BE2C (cell line): ENCODE measurements at places on chromosomes 6 and 20.

GRCh38 chr6:169936355-169936975 lies 185.0 kb downstream of the ERMARD start:
- no peak for DNase-seq

DNA sequence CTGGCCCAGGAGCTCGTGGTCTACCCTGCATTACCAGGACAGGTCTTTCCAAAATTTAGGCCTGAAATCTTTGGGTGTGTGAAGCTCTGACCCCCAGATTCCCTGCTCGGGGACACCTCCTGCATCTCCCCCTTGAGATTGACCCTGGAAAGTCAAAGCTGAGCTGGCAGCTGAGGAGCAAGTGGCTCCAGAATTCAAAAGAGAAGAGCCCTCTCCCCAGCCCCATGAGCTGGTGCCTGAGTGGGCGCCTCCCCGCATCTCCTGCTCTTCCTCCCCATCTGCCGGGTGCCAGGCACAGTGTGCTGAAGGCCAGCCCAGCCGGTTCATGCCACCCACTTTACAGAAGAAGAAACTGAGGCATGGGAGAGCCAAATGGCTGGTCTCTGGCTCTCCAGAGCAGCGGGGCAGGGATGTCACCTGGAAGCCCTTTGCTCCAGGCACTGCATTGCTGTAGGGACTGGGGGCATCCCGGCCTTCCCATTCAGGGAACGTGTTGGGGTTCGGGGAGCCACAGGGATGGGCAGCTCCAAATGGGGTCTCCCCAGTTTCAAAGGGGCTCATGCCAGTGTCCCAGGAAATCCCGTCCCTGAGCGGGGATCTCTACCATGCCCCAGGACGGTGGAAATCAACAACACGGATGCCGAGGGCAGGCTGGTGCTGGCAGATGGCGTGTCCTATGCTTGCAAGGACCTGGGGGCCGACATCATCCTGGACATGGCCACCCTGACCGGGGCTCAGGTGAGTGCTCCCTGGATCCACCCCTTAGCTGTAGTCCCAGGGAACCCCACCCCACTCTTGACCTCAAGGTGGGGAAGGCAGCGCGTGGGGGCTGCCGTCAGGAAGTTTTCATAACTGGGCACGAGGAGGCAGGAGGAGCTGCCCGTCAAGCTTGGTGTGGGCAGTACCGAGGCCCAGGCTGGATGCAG lies 20.5 kb downstream of the NPEPL1 start:
- no peak for DNase-seq

DNA sequence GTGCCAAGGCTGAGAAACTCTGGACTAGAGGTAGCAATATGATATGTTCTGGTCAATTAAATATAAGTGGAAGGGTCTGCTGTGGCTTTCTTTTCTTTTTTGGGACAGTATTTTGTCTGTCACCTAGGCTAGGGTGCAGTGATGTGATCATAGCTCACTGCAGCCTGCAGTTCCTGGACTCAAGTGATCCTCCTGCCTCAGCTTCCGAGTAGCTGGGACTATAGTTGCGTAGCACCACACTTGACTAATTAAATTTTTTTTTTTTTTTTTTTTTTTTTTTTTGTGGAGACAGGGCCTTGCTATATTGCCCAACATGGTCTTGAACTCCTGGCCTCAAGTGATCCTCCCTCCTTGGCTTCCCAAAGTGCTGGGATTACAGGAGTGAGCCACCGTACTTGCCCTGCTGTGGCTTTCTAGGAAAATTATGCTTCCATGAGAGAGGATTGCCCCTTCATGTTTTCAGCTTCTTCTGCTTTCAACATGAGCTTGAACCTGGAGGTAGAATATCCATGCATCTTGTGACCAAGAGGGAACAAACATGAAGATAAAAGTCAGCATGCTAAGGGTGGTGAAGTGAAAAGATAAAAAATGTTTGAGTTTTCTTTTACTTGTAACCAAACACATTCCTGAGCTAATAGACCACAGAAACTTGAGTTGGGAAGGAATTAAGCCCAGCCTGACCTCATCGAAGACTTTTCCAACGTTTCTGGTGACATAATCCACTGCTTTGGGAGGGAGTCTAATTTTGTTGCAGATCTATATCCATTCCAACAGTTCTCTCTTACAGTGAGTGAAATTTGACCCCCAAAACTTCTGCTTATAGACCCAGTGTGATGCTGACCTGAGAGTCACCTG lies 75.1 kb downstream of the CARMIL1 start:
- no peak for DNase-seq

GRCh38 chr20:10653599-10654249 lies 20.1 kb downstream of the JAG1 start:
- no peak for DNase-seq

- no peak for DNase-seq
These were observed 29.4 kb upstream of the KIF3B start for GRCh38 chr20:32248043-32248442.

GRCh38 chr6:16936893-16937292 lies 165.0 kb upstream of the STMND1 start:
- no peak for DNase-seq

DNA sequence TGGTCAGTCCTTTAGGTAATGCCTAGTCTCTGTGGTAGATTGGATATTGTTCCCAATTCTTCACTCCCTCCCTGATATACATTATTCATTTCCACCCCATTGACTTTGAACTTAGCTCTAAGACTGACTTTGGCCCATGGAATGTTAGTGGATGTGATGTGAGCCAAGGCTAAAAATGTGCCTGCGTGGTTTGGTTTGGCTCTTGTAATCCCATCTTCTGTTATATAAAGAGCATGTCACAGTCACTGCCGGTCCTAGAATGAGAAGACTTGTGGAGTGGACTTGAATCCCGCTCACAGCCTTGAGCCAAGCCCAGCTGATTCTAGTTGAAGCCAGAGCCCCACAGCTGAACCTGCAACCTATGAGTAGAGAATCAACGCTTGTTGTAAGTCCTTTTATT lies 23.6 kb upstream of the DNAAF9 start:
- no peak for DNase-seq

DNA sequence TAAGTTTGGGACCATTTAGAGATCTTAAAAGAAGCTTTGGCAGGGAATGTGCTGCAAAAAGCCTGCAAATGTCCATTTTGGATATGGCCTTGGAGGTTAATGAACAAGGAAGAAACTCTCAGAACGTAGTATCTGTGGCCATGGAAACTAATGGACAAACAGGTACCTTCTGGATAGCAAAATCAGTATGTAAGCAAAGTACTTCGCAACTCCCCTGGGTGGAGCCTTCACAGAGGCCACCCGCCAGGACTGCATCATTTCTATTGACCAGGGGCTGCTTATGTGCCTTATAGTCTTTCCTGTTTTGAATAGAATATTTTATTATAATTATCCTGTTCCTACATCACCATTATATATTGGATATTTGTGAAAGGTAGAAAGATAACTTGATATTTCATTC lies 510.8 kb upstream of the SYNCRIP start:
- no peak for DNase-seq

DNA sequence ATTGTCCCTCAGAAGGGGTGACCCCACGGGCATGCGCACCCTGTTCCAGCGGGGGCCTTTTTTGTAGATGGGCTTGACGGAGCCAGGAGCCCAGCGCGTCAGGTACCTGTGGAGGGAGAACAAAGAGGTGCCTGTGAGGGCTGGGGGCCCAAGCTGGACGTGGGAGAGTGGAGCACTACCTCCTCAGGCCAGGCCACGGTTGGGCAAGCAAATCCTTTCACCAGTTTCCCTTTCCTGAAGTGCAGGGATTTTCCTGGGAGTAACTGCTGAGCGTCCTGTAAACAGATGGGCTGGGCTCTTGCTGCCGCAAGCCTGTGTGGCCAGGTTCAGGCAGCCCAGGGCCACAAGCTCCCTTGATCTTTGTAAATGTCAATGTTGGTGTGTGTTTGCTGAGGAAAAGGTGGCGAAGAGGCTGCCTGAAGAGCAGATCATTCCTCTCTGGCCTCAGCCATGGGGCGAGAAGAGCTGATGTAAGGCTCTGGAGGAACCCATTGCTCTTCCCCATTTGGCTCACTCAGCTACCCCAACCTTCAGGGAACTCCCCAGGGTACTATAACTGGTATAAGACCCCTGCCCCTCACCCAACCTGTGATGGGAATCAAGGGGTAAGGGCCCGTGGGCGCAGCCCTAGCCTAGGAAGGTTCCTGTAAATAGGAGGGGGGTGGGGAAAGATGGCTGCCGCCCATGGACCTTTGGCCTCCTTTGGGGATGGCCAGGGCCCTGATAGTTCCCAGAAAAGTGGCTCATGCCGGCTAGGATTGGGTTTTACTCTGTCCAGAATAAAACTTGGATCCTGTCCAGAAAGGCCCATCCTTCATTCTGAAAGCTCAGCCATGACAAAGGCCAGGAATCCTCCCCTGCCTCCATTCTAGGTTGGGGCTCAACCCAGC lies 15.5 kb downstream of the MRPS18A start:
- DNase-seq = no peak

DNA sequence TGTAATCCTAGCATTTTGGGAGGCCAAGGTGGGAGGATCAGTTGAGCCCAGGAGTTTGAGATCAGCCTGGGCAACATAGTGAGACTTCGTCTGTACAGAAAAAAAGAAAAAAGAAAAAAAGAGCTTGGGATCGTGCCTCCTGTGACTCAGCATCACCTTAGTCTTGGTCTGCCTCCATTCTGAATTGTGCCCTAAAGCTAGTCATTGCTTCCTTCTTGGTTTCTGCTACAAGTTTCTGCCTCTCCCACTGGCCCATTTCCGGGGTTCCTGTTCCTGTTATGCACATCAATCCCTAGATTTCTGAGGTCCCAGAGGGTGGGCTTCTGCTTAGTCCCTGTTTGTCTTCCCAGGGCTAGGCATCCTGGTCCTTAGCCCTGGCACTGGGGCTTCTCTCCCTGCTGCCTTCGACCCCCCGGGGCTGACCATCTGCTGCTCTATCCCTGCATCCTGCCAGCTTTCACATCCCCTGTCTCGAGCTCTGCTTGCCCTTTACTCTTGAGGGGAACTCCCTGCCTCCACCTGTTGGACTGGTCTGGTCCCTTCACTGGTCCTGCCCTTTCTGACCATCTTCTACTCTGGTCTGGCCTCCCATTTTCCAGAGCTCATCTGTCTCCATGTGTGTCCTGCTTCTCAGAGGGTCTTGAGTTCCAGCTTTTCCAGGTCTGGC lies 77.5 kb upstream of the ESR1 start:
- no peak for DNase-seq

GRCh38 chr20:42336576-42336975 lies 718.4 kb upstream of the CHD6 start:
- no peak for DNase-seq

GRCh38 chr6:11929241-11929835 lies 82.8 kb upstream of the HIVEP1 start:
- DNase-seq = no peak

GRCh38 chr6:46137387-46137786 lies 7.6 kb downstream of the ENPP4 start:
- DNase-seq = no peak

- no peak for DNase-seq
These were observed 214.4 kb downstream of the PTPRK start for GRCh38 chr6:128305976-128306375.
